ENCODE measurements at places on chromosomes 5 and 9.
A peak's percentile ranks its signal among the peaks of the same experiment; 100 is the strongest.

- no peak for DNase-seq
Observed at GRCh38 chr5:82106756-82107155, 134.9 kb downstream of the ATG10 start.

GRCh38 chr5:120682851-120683250 is 218.8 kb downstream of the PRR16 start:
- no peak for DNase-seq

DNA sequence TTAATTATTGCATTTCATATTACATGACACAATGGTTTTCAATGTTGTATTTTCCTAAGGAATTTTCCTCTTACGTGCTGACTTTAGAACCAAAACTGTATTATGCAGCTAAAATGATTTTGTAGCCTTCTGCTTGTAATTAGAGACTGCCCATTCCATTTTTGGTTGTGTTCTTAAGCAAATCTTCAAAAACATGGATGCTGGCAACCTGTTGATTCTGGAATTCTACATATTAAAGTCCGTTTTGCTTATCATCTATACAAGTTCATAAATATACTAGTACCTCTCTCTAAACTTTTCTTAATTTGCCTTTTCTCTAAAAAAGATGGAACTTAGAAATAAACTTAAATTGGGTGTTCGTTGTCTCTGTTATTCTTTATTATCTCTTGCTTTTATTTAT is 88.3 kb downstream of the NR3C1 start:
- no peak for DNase-seq

- no peak for DNase-seq
Observed at GRCh38 chr5:147442224-147442623, 67.6 kb downstream of the DPYSL3 start.

- no peak for DNase-seq
Observed at GRCh38 chr5:14204785-14205321, 61.7 kb downstream of the TRIO start.

DNA sequence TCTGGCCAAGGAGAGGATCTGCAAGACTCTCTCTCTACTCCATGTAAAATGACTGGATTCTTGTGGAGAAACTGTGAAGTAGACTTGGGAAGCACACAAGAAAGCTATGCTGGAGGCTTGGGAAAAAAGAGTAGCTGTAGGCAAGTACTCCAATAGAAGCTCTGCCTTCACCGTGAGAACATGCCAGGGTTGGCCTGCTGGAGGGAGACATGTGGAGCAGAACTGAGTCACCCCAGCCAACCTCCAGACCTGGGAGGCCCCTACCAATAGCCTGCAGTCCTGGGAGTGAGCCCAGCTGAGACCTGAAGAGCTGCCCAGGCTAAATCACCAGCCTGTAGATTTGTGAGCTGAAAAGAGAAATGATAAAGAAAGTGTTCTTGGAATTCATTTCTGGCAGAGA is 66.6 kb downstream of the DEPDC1B start:
- no peak for DNase-seq

DNA sequence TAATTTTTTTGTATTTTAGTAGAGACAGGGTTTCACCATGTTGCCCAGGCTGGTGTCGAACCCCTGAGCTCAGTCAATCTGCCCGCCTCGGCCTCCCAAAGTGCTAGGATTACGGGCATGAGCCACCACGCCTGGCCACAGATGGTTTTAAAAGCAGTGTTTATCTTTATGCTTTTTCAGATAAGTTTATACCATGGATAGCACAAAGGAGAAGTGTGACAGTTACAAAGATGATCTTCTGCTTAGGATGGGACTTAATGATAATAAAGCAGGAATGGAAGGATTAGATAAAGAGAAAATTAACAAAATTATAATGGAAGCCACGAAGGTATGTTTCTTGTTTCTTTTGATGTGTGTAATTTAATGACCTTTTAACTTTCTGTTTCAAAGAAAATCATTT is 35.1 kb downstream of the POLK start:
- no peak for DNase-seq

GRCh38 chr5:141512390-141512910 is 23.6 kb downstream of the PCDHGC5 start:
- DNase-seq = peak; percentile 91

DNA sequence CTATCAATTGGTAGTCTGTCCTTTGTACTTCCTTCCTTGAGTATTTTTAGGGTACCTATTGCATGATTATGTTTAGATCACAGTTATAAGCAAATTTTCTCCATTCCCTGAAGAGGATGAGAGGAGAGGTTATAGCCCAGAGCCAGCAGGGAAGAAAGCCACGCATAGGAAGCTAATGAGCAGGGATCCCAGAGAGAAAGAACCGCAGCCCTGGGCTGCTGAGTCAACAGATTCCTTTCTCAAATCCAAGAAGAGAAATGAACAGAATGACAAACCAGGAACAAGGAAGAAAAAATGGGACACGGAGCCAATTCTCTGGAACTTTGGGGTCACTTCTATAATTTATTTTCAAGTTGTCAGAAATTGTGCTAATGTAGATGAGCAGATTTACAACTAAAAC is 284.5 kb downstream of the RFX3 start:
- no peak for DNase-seq

GRCh38 chr9:110604171-110604601 is 24.6 kb upstream of the SVEP1 start:
- DNase-seq = no peak

- DNase-seq = no peak
Observed at GRCh38 chr9:80699511-80699998, 989.8 kb downstream of the TLE1 start.

DNA sequence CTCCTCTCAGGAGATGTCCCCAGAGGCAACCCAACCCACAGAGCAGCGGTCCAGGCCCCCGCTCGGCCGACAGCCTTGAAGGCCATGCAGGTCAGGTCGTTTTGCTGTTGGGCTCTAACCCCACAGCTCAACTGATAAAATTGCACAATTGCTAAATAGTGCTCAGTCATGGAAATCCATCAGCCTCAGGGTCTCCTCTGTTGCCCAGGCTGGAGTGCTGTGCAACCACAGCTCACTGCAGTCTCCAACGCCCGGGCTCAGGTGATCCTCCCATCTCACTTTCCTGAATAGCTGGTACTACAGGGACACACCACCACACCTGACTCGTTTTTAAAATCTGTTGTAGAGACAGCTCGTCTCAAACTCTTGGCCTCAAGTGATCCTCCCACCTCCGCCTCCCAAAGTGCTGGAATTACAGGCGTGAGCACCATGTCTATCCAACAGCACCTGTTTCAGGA is 18.3 kb downstream of the BRD3OS start:
- DNase-seq = no peak

- DNase-seq = no peak
Observed at GRCh38 chr9:79362100-79363081, 209.4 kb upstream of the TLE4 start.

- no peak for DNase-seq
Observed at GRCh38 chr5:10201223-10201868, 48.3 kb downstream of the ATPSCKMT start.

DNA sequence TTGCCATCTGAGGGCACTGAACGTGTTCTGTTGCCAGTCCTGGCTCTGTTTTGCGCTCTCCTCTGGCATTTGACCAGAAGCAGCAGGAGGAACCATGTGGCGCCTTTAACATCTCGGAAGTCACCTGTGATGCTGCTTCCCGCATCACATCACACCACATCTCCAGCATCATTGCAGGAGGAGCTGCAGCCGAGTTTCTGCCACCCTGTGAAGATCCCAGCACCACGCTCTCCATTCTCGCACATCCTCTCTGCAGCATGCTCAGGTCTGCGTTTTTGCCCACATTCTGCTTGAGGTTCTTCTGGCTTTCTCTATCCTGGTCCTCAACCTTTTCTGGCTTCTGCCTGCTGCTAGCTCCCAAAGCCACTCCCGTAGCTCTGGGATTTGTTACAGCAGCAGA is 11.0 kb upstream of the IRX4 start:
- DNase-seq = no peak

- DNase-seq = no peak
Observed at GRCh38 chr5:156121234-156121633, 205.7 kb upstream of the SGCD start.

DNA sequence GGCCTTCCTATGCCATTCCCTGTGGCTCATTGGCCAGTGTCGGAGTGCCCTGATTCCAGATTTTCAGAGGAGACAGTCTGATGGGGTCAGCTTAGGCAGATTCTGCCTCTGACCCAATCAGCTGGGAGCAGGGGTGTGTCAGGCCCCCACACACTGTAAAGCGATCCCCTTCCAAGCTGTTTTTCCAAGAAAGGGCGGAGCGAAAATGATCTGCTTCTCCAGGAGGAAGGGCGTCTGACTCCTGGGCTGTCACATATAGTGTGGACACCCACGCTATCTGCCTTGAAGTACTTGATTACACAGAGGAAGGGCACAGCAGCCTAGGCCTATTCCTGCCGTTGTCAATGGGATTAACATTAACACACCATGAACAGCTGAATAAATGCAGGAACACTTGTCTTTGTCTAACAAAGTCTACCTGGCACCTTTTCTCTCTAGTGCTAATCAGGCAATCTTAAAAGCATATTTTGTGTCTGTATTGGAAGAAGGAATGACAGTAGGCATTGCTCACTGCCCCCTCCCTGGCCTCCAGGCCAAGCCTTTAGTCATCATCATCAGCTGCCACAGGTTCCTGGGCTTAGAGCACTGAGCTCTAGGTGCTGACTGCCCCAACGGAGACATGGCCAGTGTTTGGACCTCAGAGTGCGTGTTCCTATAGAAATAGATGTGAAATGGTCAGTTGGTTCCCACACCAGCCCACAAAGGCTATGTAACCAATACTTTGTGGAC is 218.7 kb downstream of the MELK start:
- DNase-seq = no peak

- no peak for DNase-seq
Observed at GRCh38 chr9:124449381-124450151, 685 bp upstream of the ADGRD2 start.

- no peak for DNase-seq
Observed at GRCh38 chr9:71592400-71592799, 175.9 kb downstream of the CEMIP2 start.

DNA sequence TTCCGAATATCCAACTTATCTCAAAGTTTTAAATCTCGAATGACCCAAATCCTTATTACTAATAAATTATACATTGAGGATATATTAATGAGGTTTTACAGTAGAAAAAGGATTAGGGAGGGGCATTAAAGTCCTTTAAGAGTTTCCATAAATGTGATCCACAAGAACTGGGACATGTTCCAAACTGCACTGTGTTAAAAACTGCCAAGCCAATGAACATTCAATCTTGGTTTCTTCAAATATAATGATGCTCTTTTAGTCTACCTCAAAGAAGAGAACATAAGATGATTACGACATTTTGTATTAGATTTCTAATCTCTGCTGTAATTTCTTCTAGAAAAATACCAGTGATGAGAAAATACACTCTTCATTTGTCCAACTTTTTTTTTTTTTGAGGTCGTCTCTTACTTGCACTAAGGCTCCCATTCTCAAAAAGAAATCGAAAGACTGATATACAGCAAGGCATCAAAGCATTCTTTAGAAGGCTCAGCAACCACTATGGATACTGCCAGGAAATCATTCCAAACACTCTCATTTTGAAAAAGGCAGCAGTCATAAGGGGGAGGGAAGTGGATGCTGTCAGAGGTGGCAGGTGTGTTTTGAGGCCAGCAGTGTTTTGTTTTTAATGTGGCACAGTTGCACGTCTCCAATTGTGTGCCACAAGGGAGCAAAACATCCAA is 1.7 kb downstream of the PTAR1 start:
- DNase-seq = peak; percentile 17

DNA sequence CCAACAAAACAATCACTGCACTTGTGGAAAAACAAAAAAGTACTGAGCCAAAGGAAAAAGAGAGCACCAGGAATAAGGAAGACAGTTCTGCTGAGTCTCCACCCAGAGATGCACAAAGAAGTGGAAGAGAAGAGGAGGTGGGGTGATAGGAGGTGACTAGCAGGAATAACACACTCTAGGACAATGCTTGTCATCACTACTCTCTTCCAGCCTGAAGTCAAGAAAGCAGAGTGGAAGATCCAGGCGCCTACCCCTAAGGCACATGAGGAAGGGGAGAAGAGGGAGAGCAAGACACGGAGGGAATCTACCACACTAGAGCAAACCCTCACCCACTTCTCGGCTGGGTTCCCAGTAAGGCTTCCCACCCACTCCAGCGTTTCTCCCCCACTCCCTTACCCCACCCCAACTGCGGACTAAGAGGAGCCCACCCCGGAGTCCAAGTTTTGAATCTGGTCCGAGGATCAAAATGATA is 1.7 kb downstream of the SLIT3 start:
- DNase-seq = no peak

DNA sequence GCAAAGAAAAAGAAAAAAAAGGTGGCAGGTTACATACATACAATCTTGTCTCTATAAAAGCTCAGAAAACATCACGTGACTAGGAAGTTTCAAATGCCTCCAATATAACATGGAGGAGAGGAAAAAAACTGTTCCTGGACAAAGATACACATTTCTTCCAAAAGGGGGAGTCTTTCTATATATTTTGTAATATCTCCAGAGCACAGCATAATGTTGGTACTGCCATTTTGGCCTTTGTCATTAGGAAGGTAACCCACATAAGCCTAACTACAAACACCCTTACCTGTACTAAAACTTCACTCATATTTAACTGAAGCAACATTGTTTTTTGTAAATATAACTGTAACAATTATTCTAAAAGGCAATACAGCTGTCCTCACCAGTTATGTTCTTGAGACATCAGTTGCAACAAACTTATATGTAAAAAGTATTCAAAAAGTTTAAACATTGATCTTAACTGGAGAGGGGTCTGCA is 1.2 kb upstream of the BTF3 start:
- no peak for DNase-seq

DNA sequence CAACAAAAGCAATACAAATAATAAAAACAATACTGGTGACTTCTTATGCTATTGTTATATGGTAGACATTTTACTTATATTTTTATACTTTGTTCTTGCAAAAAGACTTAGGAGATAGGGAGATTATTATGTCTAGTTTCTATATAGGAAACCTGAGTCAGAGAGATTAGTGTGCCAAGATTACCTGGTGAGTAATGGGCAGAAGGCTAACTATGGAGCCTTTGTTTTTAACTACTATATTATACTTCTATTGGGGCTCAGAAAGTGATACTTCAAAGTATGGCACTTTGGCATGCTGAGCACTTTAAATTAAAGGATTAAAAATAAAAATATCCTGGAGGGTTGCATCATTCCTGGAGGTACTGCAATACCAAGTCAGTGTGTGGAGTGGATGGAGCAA is 117.5 kb upstream of the CLINT1 start:
- no peak for DNase-seq

- no peak for DNase-seq
Observed at GRCh38 chr9:93591301-93592007, 15.1 kb downstream of the PHF2 start.

GRCh38 chr9:69500896-69501295 is 171.3 kb downstream of the APBA1 start:
- no peak for DNase-seq

Data from activated T-cell treated with anti-CD3 and anti-CD28 coated beads, Interleukin-2, amount 50 U/mL, for 48 hours (primary cell).